Colonic mucosa (tissue), 4 donors: ENCODE measurements at places on chromosomes 6 and 20. TPM values are rescaled to one million over a fixed set of nuclear protein-coding genes. Genes with fewer than 3 reads are reported as not detected.

TRIM15 gene
- 47.3 TPM for total RNA-seq

BCAS4 gene
- 2.7 TPM for total RNA-seq

MDC1 gene
- total RNA-seq: 14.0 TPM

- peak; percentile 67 for DNase-seq
These were observed at the start of gene ETV7 for GRCh38 chr6:36387440-36388303. Gene ETV7 (minus strand): TSS chr6:36387669. CDS start chr6:36387541, 128 bp downstream.

- DNase-seq: no peak
These were observed 125.4 kb upstream of the SAMD5 start for GRCh38 chr6:147382945-147383554.

DNA sequence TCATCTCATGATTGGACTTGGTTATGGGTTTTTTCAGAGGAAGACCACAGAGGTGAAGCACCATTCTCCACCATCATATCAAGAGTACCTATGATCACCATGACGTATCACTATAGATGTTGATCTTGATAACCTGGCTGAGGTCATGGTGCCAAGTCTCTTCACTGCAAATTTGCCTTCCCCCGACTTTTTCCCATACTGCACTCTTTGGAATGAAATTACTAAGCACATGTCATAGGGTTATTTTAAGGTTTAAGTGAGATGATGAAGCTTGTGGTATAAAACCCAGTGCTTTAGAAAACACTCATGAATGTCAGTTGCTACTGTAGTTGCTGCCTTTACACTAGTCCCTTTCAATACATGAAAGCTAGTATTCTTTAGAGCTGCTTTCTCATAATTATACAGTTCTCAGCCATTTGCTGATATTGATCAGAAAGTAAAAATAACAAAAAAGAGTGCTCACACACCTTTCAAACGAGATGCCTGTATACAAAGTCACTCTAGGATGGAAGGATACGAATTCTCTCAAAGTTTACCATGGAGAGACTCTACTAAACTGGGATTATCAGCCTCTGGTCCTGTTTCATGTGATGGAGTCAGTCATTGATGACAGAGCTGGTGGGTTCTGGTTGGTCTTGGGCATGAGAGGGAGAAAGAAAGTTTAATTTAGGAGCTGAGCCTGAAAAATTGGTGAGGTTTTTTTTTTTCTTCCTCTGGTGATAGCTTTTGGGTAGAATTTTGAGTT is 228.1 kb downstream of the PRL start:
- DNase-seq: no peak

DNA sequence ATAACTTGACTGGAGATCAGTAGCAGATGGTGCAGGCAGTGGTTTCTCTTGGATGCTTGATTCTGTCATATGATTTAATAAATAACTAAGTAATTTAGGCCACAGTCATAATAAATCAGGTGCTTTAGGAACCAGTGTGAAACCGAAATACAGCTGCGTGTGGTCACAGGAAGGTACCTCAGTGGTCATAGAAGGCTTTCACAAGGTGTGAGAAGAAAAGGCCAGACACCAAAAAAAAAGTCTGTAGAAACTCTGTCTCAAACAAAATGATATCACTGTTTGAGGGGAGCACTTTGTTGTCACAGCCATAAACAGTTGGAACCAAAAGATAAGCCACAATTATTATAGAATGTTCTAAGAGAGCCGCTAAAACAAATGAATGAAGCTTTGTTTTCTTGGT is 56.5 kb downstream of the ARMC2 start:
- DNase-seq: no peak

DNA sequence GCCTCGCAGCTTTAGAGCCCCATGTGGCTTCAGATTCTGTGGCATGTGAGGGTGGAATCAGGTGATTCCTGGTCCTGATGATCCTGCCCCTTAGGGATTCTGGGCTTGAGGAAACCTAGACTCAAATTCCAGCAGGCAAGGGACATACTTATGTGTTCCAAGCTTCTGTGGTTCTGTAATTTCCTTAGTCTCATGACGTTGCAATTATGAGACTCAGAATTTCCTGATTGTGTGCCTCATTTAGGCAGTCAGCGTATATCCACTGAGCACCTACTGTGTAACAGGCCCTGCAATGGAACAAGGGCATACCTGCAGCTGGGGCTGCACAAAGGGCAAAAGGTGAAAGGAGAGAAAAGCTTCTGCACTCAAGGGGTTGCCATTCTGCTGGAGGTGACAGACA is 11.6 kb upstream of the BPIFB4 start:
- DNase-seq: no peak

- no peak for DNase-seq
These were observed 63.3 kb upstream of the TAB2 start for GRCh38 chr6:149254253-149254652.
